ENCODE measurements at places on chromosomes 6 and 20.

DNA sequence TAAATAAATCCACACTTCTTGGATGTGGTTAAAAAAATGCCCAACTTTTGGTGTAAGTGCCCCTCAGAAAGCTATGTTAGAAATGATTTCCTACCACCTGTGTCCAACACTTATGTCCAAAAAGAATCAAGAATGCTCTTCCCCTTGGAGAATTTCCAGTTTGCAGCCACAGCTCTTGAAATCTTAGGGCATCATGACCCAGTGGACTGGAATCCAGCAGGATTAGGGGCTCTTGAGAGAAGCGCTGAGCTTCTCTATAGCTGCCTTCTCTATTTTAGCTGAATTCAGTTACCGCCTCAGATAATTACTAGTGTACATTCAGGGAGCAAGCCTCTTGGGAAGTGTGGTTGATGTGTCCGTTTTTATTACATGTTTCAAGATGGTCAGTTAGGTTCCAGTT lies 2.5 kb downstream of the PHACTR1 start:
- no peak for DNase-seq

DNA sequence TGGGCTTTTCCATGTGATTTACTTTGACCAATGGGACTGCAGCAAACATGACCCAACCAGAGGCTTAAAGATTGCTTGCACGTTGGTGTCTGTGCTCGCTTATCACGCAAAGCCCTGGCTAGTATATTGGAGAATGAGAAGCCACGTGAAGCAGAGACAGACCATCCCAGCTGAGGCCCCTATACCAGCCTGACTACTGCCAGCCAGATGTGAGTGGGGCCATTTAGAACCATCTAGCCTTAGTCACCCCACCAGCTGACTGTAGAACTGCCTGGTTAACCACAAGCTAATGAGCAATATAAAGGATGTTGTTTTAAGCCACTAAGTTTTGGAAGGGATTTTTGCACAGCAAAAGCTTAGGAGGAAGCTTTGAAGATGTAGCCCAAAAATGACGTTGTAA lies 74.5 kb downstream of the MACROD2 start:
- DNase-seq, result no peak

- no peak for DNase-seq
Observed at GRCh38 chr20:59055302-59055701, 12.7 kb upstream of the PRELID3B start.

DNA sequence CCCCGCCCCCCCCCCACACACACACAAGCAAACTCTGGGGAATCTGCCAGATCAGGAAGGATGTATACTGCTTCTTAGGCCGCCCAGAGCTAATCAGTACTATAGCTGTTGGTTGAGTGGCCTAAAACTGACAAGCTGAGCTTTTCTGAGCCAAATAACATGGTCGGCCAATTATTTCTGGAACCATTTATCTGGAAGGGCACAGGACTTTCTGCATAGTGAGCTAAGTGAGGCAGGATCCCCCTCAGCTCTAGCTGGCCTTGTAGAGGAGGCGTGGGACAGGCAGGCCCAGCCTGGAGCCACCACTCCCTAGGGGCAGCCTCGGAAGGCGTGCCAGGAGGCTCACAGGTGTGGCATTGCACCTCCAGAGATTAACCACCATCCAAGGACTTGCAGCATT lies 200.1 kb downstream of the TMEM242 start:
- no peak for DNase-seq
